ENCODE measurements at places on chromosomes 11 and 22.

- DNase-seq: no peak
Measured at GRCh38 chr11:57406337-57406904, 16.0 kb upstream of the PRG2 start.

- DNase-seq: no peak
Measured at GRCh38 chr11:120578596-120579154, 67.1 kb downstream of the GRIK4 start.

DNA sequence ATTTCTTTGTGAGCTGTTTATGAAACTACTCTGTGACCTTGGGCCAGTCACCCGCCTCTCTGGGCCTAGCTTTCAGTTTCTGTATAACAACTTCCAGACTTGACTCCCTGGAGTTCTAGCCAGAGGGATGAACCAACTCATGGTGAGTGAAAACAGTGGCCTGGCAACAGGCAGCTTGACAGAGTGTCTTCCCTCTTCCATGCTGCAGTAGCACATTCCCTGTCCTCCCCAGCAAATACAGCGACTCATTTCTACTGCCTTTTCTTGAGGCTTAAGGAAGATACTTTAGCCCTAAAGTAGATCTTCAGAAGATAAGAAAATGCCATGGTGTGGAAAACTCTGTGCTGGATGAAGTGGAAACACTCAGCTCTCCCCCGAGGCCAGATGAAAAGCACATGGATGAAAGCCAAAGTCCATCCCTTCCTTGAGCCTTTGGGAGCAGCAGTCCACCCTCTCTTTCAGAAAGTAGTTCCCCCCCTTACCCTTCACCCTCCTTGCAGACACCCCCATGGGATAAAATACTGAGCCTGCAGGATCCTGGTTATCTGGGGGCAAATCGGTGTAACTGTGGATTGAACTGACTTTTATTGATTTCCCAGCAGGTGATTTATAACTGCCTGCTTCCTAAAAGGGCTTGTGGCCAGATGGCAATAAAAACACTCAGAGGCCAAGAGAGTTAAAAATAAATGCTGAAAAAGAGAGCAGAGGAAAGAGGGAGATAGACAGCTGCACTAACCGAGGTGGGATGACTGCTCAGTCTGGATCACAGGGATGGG is 24.1 kb downstream of the IRAG1 start:
- peak; percentile 85 for DNase-seq

- DNase-seq: peak; percentile 83
Measured at GRCh38 chr11:70399681-70400112, 1.4 kb downstream of the CTTN start.

DNA sequence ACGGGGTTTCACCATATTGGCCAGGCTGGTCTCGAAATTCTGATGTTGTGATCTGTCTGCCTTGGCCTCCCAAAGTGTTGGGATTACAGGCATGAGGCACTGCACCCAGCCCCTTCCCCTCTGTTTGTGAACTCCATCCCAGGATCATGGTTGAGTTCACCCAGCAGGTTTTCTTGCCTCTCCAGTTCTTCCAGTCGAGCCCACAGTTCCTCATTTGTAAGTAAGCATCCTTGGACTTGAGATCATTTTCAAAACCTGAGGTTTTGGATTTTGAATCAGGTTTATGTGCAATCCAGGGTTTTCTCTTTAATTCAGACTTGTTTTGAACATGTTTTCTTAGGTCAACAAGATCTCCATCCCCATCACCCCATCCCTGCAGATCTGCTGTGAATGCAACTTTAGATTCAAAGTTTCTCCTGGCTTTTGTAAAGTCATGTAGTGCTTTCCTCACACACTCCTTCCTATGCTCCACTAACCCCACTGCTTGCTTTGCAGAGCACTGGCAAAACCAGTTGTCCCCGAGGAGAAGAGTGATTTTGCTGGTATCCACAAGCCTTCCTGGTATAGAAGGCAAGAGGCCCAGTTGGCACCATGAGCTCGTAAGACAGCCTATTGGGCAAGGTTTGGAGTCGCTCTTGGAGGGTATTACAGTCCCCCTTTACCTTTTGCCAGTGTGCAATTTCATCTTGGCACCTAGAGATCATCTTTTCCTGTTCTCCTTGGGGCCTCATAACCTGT is 14.7 kb upstream of the VPREB1 start:
- no peak for DNase-seq

DNA sequence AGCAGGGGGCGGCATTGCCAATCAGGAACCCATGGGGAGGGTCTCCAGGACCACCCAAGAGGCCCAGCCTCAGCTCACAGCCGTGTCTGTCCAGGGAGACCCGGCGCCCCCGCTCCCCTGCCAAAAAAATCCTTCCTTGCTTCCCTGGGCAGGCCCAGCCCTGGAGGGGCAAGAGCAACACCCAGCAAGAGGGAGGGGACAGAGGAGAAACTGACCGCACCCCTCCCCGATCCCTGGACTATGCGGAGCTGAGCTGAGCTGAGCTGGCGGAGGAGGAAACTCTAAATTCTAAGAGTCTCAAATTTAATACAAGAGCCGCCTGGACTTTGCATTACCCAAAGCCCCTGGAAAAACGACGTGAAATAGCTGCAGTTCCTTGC is 52.0 kb upstream of the SHISAL1 start:
- DNase-seq: no peak

- DNase-seq: no peak
Measured at GRCh38 chr11:9313648-9314290, 624 bp downstream of the TMEM41B start.

Data from BJ (cell line).